Memory B cell (primary cell): ENCODE measurements at places on chromosomes 7 and 10.

GRCh38 chr7:75575488-75576121 lies 83.5 kb downstream of the SPDYE5 start:
- no peak for DNase-seq

GRCh38 chr7:47671358-47671757 lies 89.4 kb upstream of the TNS3 start:
- DNase-seq, result no peak

DNA sequence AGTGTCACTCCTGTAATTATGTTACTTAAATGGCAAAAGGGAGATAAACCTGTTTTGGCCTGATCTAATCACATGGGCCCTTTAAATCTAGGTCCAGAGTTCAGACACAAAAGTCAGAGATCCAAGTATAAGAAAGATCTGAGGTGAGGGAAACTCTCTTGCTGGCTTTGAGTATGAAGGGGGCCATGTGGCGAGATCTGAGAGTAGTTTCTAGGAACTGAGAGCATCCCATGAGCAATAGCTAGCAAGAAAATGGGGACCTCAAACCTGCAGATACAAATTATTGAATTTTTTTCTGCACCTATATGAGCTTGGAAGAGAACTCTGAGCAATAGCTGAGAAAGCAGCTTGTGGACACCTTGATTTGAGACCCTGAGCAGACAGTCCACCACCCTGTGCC lies 27.6 kb downstream of the ANKRD7 start:
- DNase-seq, result no peak

GRCh38 chr10:21479570-21480315 lies 45.7 kb downstream of the SKIDA1 start:
- DNase-seq, result no peak

- DNase-seq, result no peak
Observed at GRCh38 chr10:79215531-79215930, 131.7 kb upstream of the PPIF start.

- no peak for DNase-seq
Observed at GRCh38 chr7:154474903-154475520, 422.8 kb downstream of the DPP6 start.

GRCh38 chr7:98877692-98878364 lies 504 bp upstream of the TRRAP start:
- no peak for DNase-seq

DNA sequence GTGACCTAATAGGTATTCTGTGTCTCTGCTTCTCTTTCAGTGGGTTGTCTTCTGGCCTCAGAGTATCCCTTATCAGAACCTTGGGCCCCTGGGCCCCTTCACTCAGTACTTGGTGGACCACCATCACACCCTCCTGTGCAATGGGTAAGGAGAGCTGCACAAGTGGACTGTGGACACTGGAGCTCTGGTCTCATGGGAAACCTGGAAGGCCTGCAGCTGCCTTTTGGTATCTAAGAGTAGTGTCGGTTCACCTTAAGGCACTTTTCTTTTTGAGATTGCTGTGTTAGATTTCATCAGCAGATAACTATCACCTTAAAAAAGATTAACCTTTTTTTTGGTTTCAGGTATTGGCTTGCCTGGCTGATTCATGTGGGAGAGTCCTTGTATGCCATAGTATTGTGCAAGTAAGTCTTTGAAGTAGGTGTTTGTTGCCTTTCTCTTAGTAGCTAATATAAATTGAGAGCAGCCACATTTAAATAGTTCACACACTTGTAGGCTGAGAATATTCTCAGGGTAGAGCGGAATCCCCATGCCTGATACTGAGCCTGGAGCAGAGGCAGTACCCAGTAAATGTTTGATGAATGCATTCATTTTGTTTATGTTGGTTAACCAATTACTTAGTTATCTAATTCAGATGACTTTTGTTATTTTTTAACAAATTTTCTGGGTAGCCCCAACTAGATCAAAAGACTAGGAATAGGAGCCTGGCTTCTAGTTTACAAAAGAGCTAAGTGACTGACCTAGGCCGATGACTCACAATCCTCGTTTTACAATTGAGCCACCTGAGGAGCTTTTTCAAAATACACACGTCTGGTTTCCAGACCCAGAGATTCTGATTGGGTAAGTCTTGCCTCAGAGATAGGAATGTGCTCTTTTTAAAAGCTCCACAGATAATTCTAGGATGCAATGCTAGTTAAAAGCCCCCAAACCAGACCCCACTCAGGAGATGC lies 3.6 kb downstream of the TMEM254 start:
- DNase-seq, result no peak

DNA sequence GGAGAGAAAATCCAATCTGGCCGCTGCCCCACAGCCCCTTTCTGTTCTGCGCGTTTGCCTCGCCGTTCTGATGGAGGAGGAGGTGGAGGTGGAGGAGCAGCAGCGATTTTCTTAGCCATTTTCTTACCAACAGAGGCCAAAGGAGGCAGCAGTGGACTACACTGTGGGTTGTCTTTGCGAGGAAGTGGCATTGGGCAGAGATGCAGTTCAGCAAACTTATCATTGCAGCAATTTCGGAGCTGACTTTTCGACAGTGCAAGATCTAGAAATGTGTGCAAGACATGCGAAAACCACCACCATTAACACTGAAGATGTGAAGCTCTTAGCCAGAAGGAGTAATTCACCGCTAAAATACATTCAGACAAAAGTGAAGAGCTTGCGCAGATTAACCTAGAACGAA lies 1.9 kb upstream of the ARL4A start:
- peak; percentile 22 for DNase-seq

- DNase-seq, result no peak
Observed at GRCh38 chr10:93280121-93280698, 201.9 kb downstream of the MYOF start.

DNA sequence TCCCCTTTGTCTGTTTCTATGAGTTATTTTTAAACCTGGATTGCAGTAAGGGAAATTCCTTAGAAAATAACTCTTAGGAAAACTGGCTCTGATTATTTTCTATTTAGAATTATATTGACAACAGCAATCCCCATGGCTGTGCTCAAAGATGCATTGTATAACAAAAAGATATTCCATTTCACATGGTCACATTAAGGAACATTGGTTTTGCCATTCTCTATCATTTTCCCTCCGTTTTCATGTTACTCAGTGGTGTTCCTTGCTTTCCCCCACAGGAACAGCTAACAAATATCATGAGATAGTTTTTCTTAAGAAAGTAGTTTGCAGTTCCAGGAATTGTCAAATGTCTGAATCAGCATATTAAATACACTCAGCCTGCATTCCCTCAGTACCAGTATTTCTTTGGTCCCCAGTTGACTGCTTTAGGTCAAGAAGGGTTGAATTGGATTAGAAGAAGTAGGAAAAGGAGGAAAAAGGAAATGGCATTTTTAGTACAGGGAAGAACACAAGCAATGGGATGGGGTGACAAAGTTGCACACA lies 436.7 kb downstream of the TNS3 start:
- DNase-seq, result no peak

DNA sequence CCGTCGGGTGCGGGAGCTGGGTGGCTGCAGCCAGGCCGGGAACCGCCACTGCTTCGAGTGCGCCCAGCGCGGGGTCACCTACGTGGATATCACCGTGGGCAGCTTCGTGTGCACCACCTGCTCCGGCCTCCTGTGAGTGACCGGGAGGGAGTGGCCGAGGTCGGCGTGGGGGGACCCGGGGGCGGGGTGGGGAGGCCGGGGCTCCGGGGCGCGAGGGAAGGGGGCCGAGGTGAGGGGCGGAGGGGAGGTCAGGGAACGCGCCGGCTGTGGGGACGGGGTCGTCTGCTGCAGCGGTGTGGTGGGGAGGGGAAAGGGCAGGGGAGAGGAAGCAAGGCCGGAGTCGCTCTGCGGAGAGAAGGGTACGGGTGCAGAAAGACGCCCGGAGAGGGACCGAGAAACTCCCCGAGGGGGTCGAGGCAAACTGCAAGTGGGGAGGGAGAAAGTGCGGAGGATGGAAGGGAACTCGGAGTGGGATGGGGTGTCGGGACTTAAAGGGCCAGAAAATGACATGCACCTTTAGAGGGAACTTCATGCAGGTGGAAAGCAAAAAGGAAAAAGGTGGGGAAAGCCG lies 518 bp downstream of the AGFG2 start:
- DNase-seq, result no peak

GRCh38 chr10:100391163-100392002 lies 44.4 kb downstream of the SCD start:
- DNase-seq, result no peak

DNA sequence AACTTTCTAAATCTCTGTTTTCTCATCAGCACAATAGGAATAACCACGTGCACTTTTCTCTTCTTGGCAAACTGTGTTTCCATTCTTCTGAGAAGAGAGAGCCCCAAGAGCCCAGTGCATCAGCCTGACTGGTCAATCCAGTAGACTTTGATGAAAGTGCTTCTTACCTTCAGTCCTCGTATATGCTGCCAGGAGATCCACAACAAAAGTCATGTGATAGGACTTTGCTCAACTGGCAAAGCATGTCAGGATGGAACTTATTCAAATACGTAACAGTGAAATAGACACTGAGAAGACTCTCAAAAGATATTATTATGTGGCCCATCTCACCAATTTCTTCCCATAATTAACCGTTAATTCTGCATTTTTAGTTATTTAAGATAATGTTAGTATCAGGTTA lies 1031.5 kb upstream of the LRRTM3 start:
- no peak for DNase-seq

- no peak for DNase-seq
Observed at GRCh38 chr7:11077816-11078215, 104.1 kb downstream of the PHF14 start.

DNA sequence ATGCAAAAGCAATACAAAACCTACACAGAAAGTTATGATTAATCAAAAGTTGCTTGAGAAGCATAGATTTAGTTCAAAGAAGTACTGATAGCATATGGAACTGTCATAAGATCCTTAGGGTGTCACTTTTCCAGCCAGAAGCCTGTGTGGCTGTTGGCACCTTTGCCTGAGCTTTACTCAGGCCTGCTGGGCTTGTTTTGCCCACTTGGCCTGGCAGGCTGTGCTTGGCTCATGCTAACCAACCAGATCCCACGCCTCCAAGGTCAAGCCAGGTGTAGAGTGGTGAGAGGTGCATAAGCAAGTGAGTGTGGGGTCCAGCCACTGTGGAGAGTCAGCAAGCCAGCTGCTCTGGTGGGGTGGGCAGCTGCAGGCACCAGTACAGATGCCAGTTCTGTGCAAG lies 12.0 kb upstream of the LIPA start:
- no peak for DNase-seq

DNA sequence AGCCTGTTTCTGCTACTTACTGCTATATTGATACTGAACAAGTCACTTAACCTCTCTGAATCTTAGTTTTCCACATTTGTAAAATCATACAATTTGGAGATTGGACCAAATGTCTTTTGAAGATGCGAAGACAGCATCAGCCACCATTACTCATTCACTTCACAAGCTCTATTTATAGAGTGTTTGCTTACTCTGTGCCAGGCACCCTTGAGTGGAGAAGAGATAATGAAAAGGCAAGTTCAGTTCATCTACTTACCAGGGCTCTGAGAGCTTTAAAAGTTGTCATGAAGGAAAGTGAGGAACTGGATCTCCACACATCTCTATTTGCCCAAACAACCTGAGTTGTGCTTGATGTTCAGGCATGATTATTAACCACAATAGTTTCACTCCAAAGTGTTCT lies 277.5 kb downstream of the CSTF2T start:
- no peak for DNase-seq

DNA sequence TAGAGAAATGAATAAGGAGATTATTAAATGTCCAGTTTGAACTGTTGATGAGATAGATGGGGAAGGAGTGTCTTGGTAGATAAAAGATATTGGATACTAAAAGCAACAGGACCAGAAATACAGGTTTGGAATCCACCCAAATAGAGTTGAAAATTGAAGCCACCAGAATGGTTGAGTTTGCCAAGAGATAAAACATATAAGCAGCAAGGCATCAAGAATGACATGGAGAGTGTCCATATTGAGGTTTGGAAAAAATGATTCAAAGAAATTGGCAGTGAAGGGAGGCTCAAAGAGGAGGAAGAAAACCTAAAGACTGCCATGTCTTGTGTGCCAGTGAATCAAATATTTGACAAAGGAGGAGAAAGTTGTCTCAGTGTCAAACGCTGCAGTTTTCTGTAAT lies 24.2 kb downstream of the CFAP69 start:
- no peak for DNase-seq

GRCh38 chr7:28575241-28575643 lies 162.9 kb downstream of the CREB5 start:
- no peak for DNase-seq

GRCh38 chr7:37714606-37715005 lies 31.0 kb downstream of the GPR141 start:
- DNase-seq, result no peak
